Body of pancreas (tissue), 4 donors: ENCODE measurements at places on chromosomes 7 and 10.

DNA sequence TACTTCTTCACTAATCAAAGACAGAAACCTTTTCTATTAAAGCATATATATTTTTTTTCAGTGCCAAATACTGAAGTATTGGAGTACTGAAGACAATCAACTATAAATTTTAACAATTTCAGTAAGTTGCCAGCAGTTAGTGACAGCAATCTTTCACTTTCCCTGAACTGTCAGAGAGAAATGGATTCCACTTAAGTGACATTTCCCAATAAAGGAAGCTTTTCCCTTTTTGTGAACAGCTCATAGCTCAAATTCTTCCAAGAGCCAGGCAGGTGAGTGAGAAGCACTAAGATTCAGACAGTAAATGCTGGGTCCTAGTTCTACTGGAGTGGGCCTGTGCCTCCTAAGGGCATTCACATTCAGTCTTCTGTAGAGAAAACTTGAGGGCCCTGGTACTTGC is 142.0 kb downstream of the SRPK2 start:
- no peak for DNase-seq

GRCh38 chr10:7320072-7320471 is 90.8 kb downstream of the SFMBT2 start:
- no peak for DNase-seq

- peak; percentile 29 for DNase-seq
These were observed 1.4 kb downstream of the EPHB4 start for GRCh38 chr7:100825751-100826513.

- no peak for DNase-seq
These were observed 497.3 kb upstream of the GALNT17 start for GRCh38 chr7:70634610-70635068.

- no peak for DNase-seq
These were observed 214.4 kb upstream of the CELF2 start for GRCh38 chr10:10803278-10803677.

- DNase-seq, result no peak
These were observed 36.3 kb downstream of the AFAP1L2 start for GRCh38 chr10:114368057-114368391.

DNA sequence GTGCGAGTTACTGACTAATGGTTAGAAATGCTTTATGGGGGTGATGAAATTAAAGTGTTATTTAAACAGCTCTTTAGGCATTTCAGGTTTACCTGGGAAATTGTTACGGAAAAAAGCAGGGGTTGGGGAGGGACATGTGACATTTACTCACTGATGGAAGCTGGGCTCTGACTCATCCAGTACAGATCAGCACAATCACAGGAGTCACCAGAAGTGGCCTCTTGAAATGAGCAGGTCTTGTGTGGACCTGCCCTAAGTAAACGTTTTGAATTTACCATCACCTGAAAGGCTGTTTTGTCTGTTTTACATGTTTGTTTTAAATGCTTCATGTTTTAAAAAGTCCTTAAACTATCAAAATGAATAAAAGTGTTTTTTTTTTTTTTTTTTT is 2.3 kb downstream of the GLRX3 start:
- no peak for DNase-seq

DNA sequence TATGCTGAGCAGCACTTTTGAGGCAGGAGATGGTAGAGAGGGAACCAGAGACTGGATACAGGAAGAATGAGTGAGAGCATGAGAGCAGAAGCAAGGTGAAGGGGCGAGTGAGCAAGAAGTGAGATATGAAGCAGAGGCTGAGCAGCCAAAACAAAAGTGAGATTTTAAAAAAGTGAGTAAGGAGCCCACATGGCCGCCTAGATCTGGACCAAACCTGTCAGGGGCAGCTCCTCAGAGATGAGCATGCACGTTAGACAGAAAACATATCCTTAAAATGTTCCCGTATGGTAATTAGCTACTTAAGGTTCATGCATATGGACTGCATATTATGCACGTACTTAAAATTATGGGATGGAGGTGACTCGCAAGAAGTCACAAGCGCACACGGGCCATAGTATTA is 22.5 kb downstream of the TMEM176A start:
- no peak for DNase-seq

GRCh38 chr7:2309889-2310331 is 4.3 kb downstream of the SNX8 start:
- no peak for DNase-seq

- peak; percentile 51 for DNase-seq
These were observed 162.6 kb upstream of the AKR1E2 start for GRCh38 chr10:4663162-4663992.

GRCh38 chr10:5461203-5461588 is 38.2 kb downstream of the CALML5 start:
- no peak for DNase-seq

DNA sequence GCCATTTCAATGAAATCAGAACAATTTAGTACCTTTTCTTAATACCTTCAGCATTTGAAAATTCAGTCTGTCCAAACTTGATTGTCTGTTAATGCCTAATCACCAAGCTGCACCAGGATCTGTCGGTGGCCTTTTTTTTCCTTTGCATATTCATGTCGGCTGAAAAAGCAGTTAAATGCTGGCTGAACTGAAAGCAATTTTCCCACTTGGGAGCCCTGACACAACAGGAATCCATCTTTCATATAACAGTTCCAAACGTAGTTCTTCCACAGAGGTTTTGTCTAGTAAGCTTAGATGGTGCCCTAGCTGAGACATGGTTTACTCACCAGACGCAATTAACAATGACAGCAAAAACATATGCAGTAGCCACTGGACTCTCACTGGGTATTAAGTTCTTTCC is 83.6 kb upstream of the CHCHD3 start:
- no peak for DNase-seq

- peak; percentile 46 for DNase-seq
These were observed 1.2 kb downstream of the HIPK2 start for GRCh38 chr7:139776486-139777132.

DNA sequence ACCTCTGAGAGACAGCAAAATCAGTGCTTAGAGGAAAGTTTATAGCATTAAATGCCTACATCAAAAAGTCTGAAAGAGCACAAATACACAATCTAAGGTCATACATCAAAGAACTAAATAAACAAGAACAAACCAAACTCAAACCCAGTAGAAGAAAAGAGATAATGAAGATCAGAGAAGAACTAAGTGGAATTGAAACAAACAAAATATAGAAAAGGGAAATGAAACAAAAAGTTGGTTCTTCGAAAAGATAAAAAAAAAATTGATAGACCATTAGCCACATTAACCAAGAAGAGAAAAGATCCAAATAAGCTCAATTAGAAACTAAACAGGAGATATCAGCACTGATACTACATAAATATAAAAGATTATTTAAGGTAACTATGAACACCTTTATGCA is 280.0 kb upstream of the NRG3 start:
- DNase-seq, result no peak

GRCh38 chr7:2436341-2437104 is 33.1 kb downstream of the CHST12 start:
- no peak for DNase-seq

- DNase-seq, result no peak
These were observed 61.9 kb upstream of the ADO start for GRCh38 chr10:62742536-62743061.

- DNase-seq, result no peak
These were observed 220.7 kb downstream of the ADK start for GRCh38 chr10:74371696-74372095.

- no peak for DNase-seq
These were observed 162.0 kb upstream of the PLXNA4 start for GRCh38 chr7:132738254-132738653.

DNA sequence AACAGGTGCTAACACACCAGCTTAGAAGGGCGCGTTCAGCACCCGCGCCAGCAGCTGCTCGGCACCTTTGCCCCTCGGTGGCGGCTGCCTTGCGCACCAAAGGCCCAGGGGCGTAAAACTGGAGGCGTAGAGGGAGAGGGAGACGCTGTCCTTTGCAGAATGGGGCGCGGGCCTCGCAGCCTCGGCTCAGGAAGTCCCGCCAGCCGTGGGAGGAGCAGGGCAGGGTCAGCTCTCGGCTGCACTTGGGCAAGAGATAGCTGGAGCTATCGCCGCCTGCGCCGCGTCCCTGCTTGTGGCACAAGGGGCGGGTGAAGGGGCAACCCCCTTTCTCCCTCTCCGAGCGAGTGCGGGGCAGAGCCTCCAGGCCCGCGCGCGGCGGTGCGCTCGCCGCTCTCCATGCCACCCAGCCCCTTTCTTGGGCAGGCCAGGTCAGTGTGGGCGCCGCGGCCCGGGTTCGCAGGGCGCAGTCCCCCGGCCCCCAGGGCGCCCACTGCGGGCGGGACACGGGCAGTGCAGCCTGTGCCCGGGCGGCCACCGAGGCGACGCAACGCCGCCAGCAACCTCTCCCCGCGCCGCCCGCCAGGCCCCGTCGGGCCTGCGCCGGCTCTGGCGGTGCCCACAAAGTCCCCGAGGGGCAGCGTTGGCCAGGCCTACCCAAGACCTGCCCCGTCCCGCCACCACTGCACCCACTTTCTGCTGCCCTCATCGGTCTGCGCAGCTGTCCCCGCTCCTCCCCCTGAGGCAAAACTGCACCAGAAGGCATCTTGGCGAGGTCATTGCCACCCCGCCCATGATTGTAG is 4.1 kb downstream of the NEUROD6 start:
- no peak for DNase-seq

DNA sequence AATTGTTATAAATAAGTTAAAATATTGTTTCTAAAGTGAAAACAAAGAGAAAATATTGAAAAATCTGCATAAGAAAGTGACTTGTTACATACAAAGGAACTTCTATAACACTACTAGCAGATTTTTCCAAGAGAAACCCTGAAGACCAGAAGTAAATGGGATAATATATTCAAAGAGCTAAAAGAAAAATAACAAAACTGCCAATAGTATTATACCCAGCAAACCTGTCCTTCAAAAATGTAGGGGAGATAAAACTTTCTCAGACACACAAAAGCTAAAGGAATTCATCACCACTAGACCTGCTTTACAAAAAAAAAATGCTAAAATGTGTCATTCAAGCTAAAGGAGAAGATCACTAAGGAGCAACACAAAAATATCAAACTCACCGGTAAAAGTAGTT is 17.0 kb downstream of the CADPS2 start:
- no peak for DNase-seq

- DNase-seq, result peak; percentile 62
These were observed at the start of gene CTBP2 for GRCh38 chr10:125159932-125160855. CTBP2 (minus strand) TSS chr10:125160563.

- DNase-seq, result peak; percentile 35
These were observed 158.8 kb downstream of the SH3PXD2A start for GRCh38 chr10:103696411-103697145.

DNA sequence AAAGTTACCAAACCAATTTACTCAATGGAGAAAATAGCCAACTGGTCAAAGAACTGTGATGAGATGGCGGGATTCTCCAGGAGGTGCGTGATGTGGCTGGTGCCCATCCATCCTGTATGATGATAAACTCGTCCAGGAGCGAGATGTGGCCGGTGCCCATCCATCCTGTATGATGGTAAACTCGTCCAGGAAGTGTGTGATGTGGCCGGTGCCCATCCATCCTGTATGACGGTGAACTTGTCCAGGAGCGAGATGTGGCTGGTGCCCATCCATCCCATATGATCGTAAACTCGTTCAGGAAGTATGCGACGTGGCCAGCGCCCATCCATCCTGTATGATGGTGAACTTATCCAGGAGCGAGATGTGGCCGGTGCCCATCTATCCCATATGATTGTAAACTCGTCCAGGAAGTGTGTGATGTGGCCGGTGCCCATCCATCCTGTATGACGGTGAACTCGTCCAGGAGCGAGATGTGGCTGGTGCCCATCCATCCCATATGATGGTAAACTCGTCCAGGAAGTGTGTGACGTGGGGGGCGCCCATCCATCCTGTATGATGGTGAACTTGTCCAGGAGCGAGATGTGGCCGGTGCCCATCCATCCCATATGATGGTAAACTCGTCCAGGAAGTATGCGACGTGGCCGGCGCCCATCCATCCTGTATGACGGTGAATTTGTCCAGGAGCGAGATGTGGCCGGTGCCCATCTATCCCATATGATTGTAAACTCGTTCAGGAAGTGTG is 496.2 kb downstream of the DNAJB6 start:
- no peak for DNase-seq

GRCh38 chr7:138417078-138417700 is 42.9 kb upstream of the TRIM24 start:
- DNase-seq, result no peak

GRCh38 chr10:12299222-12299965 is 50.0 kb upstream of the CAMK1D start:
- peak; percentile 90 for DNase-seq

DNA sequence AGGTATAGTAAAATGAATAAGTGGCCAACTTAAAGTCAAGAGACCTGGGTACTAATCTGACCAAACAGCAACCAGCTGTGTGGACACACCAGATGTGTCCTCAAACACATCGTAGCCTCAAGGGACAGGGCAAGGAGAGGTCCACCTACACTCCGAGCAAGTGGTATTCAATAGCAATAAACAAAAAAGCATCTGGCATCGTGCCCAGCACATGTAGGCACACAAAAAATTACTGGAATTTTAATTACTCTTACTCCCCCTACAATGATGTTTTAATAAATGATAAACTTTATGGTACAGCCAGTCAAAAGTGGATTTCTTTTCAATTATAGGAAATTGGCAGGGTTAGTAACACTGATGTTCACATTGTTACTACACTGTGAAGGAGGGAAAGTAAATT is 3.5 kb upstream of the RGS10 start:
- DNase-seq, result no peak

DNA sequence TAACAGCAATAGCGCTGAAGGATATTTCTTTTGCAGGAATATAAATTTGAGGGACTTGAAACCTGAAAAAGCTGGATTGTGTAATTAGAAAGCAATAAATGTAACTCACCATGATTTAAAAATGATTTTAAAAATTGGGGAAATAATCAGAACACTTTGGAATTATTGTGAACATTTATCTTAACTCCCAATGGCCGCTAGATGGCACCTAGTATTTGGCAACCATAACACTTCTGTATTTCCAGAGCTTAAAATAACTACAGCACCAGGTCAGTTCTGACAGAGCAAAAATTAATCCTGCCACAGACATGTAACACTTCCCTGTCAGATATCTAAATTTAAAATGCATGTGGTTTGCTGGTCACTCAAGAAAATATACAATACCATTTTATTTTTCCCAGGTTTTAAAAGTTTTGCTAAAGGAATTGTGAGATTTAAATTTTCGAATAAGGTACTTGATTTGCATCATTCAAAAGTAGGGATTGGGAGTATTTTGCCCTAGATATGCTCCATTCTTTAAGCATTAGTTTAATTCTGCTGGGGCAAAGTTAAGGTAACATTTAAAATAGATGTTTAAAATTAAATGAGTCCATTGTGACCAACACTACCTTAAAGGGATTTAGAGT is 144.5 kb downstream of the PPP1R3A start:
- no peak for DNase-seq

DNA sequence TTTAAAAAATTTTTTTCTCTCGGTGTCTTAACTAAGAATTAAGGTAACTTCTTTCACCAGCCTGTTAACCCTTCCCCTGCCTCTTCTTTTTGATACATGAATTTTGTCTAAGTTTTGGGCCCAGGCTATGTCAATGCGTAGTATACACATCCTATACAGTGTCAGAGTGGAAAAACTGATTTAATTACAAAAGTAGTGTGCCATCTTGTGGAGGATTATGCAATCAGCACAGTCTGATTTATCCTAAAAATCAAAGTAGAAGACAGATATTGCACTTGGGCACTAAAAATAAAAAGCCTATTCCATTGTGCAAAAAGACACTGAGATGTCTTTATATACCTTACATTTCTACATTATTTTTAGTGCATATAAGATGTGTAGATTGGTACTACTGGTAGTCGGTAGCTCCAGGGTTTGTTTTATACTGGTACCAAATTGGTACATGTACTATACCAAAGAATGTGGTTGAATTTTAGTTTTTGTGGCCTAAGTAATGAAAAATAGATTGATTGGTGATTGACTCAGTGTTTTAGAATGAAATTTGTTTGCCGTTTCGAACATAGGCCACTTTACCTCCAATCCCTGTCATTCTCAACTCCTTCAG is 96.6 kb downstream of the MKLN1 start:
- no peak for DNase-seq

GRCh38 chr7:133207687-133208086 is 45.2 kb upstream of the EXOC4 start:
- DNase-seq, result no peak
